Kidney (tissue), 22 donors: ENCODE measurements at places on chromosomes 12 and 14. TPM values are rescaled to one million over a fixed set of nuclear protein-coding genes. Genes with fewer than 3 reads are reported as not detected.

The OR4K13 gene
- not detected for polyA plus RNA-seq

The PYGL gene
- polyA plus RNA-seq: 12.3 TPM

The KRT84 gene
- not detected for polyA plus RNA-seq

DNA sequence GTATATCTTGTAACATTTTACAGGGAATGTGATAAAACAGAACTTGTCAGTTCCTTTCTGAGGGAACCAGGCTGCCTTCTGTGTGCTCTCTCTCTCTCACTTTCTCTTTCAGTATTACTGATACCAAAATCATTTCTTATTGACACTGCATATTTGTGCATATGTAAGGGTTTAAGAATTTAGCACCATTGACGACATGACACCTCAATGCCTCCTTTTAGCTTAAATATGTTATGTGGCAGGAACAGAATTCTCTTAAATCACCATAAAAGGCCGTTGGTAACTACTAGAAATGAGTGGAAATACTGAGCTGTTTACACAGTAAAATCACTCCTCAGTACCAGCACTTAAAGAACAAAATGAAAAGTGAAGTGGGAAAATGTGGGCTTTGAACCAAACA is 457.7 kb upstream of the SYT1 start:
- DNase-seq: no peak

GRCh38 chr14:94374749-94375260 is 13.6 kb downstream of the SERPINA1 start:
- no peak for DNase-seq

GRCh38 chr12:130916241-130916911 is 37.3 kb upstream of the ADGRD1 start:
- peak; percentile 90 for DNase-seq

DNA sequence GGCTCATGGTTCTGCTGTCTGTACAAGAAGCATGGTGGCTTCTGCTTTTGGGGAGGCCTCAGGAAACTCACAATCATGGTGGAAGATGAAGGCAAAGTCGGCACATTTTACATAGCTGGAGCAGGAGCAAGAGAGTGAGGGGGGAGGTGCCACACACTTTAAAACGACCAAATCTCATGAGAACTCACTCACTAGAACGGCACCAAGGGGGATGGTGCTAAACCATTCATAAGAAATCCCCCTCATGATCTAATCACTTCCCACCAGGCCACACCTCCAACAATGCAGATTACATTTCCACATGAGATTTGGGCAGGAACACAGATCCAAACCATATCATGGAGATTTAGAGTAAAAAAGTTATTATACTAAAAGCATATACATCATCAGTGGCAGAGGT is 13.6 kb upstream of the LEMD3 start:
- DNase-seq: no peak
